ENCODE measurements at places on chromosomes 7 and 10.
A peak's percentile ranks its signal among the peaks of the same experiment; 100 is the strongest.

DNA sequence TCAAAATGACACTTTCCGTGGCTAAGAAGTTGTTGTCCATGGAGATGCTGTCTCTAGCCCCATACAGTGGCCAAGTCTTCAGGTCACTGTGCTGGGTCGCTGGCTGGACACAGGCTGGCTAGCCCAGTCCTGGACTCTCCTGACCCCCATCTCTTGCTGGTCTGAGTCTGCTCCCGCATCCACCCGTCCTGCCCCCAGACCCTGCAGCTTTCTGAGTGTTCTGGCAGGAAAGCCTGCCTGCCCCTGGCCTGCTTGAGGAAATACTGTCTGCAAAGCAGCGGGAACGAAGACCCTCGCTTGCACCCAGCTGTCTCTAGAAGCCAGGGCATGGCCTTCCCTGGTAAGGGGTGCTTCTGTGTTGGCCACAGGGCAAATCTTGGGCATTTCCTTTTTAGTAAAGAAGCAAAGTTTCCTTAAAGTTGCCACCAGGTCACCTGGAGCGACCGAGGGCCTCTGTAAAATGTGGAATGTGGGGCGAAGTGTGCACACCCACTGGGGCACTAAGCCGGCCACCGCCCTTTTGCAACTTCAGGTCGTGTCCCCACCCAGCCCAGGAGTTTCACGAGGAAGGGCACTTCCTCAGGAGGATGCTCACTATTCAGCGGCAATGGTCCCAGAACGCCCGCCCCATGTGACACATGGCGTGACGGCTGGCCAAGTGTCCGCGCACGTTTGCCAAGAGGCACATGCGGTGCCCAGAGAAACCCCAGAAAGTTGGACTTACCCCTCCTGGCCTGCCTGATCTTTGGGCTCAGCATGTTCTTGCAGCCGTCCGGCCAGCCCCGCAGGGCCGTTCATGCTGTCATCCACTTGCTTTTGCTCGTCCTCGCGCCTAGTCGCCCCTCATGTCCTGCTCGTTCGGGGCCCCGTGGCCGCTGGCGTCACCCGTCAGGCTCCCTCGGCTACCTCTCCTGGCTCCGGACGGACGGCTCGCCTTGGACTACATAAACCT is 558 bp downstream of the ARHGAP22 start:
- no peak for DNase-seq

DNA sequence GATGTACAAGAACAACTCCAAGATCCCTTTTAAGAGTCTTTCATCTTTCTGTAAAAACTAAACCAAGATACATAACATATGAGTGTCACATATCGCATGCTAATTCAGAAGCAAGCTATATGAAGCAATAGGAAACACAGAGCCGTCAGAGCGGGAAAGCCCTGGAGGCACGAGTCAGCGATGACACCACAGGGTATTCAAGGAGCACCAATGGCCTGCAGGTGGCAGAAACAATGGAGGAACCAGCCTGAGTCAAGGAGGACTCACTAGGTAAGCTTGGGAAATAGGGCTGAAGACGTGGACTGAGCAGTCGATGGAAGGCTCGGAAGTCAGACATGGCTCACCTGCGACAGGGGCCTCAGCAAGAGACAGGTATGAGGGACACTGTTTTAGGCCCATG is 214.4 kb downstream of the FAM107B start:
- peak; percentile 77 for DNase-seq

DNA sequence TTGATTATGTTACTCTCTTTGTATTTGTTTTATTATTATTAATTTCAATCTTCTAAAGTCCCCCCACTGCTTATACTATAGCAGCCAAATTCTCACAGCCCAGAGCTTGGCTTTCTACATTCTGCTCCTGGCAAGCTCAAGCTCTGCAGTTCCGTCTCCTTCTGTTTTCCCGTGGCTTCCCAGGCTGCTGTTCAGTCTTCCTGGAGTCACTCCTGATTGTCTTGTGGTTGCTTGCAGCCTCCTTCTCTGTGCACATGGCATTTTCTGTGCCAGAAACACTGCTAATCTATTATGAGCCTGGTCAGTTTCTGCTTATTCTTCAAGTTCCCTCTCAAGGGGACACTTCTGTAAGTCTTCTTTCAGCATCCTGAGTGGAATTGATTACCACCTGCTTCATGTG is 533.7 kb upstream of the IGFBP3 start:
- DNase-seq, result no peak

GRCh38 chr7:38169847-38170246 is 8.2 kb upstream of the STARD3NL start:
- no peak for DNase-seq

DNA sequence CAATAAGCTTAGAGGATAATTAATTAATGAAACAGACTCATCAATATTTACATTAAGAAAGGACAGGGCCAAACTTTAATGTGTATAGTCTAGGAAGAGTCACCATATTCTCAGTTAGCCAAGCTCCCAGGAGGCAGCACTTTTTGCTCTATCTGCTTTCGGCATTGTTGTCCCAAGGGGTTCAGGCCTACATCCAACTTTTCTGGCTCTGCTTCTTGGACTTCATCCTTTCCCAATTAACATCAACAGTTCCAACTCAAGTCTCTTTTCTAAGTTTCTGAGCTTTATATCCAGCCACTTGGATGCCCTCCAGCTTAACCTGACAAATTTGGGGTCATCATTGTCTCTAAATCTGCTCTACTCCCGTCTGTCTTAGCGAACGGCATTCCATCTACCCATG is 42.8 kb downstream of the GLI3 start:
- DNase-seq, result no peak

- no peak for DNase-seq
Measured at GRCh38 chr7:98968621-98969020, 90.3 kb downstream of the TRRAP start.

GRCh38 chr10:59268460-59268859 is 92.0 kb downstream of the PHYHIPL start:
- no peak for DNase-seq

DNA sequence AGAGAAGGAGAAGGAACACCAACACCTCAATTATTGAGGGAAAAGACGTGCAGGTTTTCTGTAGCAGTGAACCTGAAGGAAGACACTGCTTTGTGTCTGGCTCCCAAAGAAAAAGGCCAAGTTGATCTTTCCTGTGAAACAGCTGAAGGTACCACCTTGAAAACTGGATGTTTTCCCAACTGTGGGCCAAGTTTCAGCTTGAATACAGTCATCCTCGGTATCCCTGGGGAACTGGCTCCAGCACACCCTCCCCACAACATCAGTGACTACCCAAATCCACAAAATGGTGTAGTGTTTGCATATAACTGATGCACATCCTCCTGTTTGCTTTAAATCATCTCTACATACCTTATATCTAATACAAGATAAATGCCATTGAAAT is 297.0 kb upstream of the PITRM1 start:
- DNase-seq, result no peak

- peak; percentile 79 for DNase-seq
Measured at GRCh38 chr10:129659508-129660268, 192.6 kb downstream of the MGMT start.

DNA sequence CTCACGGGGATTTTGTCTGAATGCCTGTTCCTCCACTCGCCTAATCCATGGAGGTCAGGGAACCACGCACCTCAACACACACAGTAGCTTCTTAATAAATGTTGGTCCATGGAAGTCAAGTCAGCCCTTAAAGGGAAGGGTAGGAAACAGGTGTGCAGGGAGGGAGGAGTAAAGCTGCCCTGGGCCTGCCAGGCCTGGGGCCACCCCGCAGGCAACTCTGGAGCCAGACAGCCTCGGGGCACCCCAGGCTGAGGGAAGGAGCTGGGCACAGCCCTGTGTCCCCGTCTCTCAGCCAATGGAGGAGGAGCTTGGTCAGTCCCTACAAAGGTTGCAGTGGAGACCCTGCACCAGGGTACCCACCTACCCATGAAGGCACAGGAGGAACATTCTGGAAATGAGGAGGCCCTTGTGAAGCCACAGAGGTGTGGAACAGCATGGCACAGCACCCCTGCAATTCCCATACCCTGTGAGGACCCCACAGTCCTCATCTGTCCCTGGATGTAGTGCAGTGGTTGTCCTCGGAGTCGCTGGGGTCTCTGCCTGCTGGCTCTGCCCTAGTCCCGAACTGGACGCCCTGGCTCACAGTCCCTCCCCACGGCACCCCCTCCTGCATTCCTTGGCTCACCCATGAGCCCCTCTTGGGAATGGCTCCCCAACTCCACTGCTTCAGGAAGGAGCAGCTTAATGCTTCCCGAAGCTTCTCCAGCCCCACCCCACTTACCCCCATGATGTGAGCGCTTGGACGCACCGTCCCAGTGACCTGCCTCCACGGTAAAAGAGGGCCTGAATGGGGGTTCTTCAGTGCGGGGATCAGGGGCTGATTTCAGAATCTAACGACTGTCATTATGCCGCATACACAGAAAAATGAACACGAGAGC is 79.2 kb upstream of the INSIG1 start:
- DNase-seq, result no peak

DNA sequence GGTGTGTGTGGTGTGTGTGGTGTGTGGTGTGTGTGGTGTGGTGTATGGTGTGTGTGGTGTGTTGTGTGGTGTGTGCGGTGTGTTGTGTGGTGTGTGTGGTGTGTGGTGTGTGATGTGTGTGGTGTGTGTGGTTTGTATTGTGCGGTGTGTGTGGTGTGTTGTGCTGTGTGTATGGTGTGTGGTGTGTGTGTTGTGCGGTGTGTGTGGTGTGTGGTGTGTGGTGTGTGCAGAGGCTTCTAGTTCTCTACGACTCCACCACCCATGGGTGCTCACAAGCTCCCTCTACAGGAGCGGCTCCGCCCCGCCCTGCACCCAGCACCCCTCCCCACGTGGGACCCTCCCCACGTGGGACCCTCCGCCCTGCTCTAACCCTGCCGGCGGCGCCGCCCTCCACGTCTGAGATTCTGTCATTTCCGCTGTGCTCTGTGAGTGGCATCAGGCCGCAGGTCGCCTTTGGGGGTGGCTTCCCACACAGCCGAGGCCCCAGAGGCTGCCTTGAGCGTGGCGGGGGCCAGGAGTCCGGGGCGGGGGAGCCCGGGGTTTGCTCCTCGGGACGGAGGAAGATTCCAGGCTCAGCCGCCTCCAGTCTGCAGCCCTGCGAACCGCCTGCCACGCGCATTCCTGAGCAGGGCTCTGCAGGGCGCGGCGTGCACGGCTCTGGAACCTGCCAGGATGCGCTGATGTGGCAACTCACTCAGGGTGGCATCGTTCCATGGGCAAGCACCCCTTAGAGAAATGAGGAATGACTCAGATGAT is 37.0 kb upstream of the DNAJB6 start:
- peak; percentile 83 for DNase-seq

DNA sequence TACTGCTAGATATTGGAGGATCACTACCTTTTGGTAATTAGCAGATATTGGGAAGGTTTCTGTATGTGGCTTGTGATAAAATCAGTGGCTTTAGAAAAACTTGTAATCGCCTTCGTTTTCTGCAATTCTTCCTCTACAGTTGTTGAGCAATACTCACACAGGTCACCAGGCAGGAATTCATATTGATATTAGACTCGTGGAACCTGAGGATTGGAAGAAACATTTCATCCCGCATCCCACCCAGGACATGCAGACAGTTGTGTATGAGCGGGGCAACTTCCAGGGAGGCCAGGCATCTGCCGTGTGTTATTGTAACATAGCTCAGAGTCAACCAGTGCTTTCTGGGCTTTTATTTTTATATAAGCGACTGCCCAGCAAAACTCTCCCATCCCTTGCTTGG is 821.3 kb downstream of the LRMDA start:
- no peak for DNase-seq
